ENCODE measurements at places on chromosomes 11 and 22.
A peak's percentile ranks its signal among the peaks of the same experiment; 100 is the strongest.

- DNase-seq, result no peak
Measured at GRCh38 chr22:47474464-47474863, 712.0 kb downstream of the TBC1D22A start.

- DNase-seq, result no peak
Measured at GRCh38 chr11:47583844-47584243, 2.6 kb upstream of the FAM180B start.

DNA sequence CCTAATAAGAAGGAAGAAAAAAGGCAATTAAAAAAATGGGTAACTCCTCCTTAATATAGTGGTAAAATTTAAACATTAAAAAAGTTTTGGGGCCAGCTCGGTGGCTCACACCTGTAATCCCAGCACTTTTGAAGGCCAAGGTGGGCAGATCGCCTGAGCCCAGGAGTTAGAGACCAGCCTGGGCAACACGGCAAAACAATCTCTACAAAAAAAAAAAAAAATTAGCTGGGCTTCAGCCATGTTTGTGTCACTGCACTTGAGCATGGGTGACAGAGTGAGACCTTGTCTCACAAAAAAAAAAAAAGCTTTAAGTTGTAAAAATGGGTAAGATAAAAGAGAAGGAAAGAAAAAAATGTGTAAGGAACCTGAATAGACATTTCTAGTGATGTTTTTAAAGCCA is 11.3 kb upstream of the FBXO3 start:
- DNase-seq, result no peak

DNA sequence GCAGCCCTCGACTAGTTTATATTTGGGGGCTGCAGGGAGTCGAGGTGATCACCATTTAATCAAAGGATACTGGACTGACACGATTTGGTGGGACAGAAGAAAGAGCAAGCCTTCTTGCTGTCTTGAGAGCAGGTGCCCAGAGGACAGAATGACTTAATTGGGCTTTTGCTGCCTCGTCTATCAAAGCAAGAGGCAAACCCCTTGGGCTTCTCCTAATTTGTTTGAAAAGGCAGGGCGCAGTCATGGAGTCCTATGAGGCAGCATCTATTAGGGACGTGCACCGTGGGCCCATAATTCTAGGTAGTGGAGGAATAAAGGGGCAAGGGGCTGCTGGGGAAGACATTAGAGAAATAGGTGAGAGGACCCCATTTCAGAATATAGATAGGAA is 1411.3 kb downstream of the TBC1D22A start:
- no peak for DNase-seq

GRCh38 chr22:19951346-19951745 is 9.7 kb upstream of the TXNRD2 start:
- DNase-seq, result no peak

DNA sequence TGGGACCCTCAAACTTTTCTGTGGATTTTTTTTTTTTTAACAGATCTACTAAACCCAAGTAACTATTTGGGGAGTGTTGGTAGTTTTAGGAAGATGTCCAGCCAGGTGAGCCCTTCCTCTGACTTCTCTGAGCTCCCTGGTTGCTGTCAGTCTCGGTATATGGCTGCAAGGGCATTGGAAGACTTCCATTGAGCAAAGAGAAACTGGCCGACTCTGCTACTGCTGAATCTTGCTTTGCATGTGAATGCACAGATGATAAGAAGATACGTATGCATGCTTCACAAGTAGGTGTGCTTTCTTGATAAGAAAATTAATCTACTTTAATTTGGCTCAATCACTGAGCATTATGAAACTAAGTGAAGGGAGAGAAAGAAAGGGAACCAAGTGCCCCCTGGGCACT is 51.1 kb downstream of the BARX2 start:
- no peak for DNase-seq

DNA sequence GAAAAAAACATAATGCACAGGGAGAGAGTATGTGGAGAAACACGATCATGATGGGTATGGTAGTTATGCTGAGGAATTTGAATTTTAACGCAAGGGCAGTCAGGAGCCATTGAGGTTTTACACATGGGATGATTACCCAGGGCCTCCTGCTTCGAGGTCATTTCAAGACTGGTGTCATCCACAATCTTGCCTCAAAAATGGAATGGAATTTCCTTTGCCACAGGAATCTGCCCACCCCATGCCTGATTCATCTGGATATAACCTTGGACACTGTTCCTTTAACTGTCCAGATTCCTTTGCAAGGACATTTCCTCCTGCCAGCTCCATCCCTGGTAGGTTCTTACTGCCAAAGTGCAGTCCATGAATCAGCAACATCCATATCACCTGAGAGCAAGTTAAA is 655.9 kb upstream of the TENM4 start:
- DNase-seq, result peak; percentile 82

DNA sequence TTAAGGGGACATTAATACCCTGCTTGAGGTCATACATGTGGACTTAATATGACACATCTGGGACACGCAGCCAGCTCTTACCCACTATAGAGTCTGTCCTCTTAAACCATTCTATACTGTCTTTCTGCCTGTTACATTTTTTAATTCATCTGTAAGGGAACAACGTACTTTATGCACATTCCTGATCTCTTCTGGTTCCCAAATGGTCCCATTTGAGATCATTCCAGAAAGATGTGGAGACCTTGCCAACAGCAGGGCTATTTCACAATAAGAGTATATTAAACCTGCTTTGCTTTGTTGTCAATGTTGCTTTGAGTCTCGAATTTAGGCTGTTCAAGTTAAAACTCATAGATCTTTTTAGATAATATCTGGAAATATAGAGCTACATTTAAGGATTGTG is 332.2 kb upstream of the RAG2 start:
- no peak for DNase-seq

- DNase-seq, result no peak
Measured at GRCh38 chr11:9462172-9462799, 1.5 kb downstream of the ZNF143 start.
